ENCODE measurements at places on chromosomes 5 and 9.

DNA sequence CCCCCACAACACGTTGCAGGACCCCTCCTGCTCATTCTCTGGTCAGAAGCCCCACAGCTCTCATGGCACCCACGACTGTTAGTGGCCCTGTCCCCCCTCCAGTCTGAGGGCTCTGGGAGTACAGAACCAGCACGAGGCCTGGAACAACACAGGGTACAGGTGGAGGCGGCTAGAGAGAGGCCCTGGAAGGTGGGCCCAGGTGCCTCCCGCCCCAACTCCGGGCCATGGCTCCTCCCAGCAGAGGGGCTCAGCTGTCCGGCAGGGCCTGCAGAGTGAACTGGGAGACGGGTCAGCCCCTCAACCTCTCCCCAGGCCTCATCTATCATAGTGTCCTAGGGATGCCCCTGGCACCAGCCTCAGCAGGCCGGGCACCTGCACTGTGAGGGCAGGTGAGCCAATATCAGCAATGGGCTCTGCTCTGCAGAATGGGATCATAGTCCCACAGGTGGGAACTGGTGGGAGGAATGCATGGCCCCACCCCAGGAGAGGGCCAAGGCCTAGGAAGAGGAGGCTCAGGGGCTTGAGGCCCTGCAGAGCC lies 58.6 kb downstream of the BARX1 start:
- DNase-seq, result no peak

- no peak for DNase-seq
Observed at GRCh38 chr5:39411061-39411460, 13.7 kb downstream of the DAB2 start.

- DNase-seq, result no peak
Observed at GRCh38 chr5:109706095-109706494, 16.4 kb downstream of the MAN2A1 start.

GRCh38 chr5:24555229-24555628 lies 89.5 kb downstream of the CDH10 start:
- no peak for DNase-seq

GRCh38 chr9:89888233-89888632 lies 283.4 kb downstream of the GADD45G start:
- DNase-seq, result no peak

DNA sequence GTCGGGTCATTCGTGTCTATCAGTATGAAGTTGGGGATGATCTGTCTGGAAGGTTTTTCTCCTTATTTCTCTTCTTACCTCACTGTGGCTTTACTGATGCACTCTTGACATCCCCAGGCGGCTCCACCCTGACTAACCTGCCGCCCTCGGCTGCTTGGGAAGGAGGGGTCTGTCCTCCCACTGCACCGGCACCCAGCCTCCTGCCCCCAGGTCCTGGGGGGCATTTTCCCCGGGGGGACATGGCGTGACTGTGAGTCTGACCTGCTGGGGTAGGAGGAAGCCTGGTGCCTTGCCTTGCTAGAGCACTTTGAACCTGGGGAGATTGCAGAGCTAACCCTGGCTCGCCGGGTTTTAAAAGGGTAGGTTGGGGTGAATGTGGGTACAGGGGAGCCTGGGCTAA lies 27.5 kb downstream of the DYNC2I2 start:
- no peak for DNase-seq

GRCh38 chr5:107524111-107524510 lies 146.6 kb downstream of the EFNA5 start:
- DNase-seq, result no peak

- no peak for DNase-seq
Observed at GRCh38 chr5:61578858-61579503, 246.9 kb downstream of the ZSWIM6 start.

DNA sequence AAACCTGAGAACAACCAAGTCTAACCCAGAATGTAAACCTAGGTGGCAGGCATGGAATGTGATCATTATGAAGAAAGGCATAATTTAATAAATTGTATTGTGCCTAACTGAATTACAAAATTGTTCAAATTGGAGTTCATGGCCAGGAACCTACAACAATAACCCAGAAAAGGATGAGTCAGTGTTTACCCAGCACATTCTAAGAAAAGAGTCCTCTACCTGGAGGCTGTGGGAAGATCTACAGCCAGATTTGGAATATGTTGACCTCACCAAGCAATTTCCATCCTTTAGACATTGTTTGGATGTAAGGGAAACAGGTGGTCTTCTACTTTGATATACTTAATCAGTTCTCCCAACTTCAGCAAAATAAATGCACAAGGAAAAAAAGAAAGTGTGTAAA lies 152.2 kb downstream of the TMEM161B start:
- DNase-seq, result no peak

- no peak for DNase-seq
Observed at GRCh38 chr5:55052383-55052931, 28.4 kb downstream of the GZMK start.

DNA sequence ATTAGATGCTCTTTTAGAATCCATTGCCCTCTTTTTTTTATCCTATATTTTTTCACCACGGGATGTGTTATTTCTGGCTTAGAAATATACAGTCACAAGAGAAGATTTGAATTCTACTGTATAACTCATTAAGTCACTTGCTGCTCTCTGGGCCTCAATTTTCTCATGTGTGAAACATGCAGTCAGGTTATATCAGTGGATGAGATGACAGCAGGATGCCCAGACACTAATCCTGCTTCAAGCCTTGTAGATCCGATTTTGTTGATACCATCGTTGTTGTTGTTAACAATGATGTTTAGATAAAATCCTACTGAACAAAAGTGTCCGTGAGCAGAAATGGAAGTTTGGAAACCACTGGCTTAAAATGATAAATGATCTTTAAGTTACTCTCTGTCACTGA lies 421.9 kb upstream of the DMAC1 start:
- no peak for DNase-seq

DNA sequence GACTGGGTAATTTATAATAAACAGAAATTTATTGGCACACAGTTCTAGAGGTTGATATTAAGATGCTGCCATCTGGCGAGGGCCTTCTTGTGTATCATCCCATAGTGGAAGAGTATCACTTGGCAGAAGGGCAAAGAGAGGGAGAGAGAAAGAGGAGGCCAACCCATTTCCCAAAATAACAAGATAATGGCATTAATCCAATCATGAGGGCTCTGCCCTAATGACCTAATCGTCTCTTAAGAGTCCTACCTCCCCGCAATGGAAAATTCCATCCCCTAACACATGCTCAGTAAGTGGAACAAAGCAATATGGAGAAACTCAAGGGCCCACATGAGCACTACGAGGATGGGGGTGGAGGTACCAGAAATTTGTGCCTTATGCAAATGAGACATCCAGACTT lies 17.6 kb upstream of the VDAC1 start:
- no peak for DNase-seq

DNA sequence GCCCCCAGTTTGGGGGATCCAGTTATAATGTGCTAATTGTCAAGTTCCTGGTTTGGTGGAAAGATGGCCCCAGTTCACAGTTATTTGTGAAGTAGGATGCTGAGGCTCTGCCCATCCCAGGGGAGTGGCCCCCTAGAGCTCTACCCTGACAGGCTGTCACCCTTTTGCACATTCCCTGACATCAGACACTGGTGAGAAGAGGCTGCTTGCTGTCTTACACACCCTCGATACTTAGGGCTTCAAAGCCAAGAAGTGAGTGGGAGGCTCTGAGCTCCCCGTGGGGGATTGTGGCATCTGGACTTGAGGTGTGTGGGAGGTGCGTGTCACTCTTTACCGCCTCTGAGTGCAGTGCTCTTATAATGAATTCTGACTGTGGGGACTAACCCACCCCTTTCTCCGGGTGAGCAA lies 168.5 kb downstream of the DOCK2 start:
- no peak for DNase-seq

- DNase-seq, result no peak
Observed at GRCh38 chr9:85527331-85528020, 214.3 kb downstream of the AGTPBP1 start.

- DNase-seq, result no peak
Observed at GRCh38 chr9:114662081-114662989, 4.7 kb upstream of the TEX53 start.

GRCh38 chr5:10689391-10690081 lies 71.5 kb downstream of the DAP start:
- DNase-seq, result no peak

DNA sequence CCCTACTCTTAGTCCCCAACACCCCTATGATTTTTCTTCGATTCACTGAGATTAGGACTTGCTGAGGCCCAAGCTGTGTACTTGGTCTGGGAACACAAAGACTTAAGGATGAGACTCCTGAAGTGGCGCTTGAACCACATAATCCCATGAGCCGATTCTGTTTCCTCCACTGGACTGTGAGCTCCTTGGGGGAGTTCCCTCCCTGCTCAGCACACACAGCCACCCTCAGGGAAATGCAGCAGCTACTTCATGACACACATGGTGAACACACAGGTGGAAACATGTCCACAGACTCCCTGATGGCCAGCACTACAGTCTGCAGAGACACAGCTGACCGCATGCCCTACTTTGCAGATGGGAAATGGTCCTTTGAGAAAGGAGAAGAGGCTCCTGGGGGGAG lies 101.1 kb downstream of the C5orf15 start:
- DNase-seq, result no peak

GRCh38 chr5:15555176-15555575 lies 55.2 kb downstream of the FBXL7 start:
- no peak for DNase-seq

DNA sequence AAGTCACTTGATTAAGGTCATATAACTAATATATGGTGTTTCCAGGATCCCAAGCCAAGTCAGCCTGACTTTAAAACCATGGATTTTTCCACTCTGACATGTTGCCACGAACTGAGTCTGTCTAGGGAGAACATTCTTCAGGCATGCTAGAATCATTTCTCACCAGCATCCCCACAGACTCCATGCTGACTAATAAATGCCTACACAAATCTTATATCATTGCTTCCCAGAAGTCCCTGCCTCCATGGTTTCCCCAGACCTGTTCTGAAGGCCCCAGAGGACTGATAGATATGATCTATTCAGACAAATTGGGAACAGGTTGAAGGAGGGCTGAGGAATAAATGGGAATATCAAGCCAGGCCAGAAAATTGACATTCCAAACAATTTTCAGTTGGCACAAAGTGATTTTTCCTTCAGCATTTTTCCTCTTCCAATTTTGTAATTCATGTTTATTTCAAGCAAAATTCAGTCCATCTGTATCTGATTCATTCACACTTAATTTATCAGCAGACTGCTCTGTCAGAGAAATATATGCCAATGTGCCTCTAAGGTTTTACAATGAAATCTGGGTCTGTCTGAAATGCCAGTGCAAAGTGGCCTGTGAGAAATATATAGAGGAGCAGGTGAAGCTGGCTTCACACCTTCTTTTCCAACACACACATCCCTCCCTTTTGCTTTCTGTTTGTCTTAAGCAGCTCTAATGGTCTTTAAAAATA lies 413.6 kb upstream of the TNC start:
- DNase-seq, result no peak

- no peak for DNase-seq
Observed at GRCh38 chr5:173973616-173973969, 15.4 kb upstream of the C5orf47 start.

DNA sequence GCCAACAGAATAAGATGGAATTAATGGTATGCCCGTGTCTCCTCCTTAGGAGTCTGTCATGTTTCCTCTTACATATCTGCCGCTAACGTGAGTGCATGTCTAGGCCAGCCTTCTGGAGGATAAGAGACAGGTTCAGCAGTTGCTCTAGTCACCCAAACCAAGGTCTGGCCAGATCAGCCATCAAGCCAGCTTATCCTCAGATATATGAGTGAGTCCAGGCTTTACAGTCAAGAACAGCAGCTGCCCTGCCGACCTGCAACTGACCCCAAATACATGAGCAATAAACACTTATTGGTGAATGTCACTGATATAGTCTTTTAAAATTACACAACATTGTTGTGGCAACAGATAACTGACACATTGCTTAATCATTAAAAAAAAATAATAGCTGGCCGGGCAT lies 123.5 kb downstream of the TSSK1B start:
- no peak for DNase-seq

GRCh38 chr9:107422189-107423185 lies 67.1 kb downstream of the KLF4 start:
- peak; percentile 71 for DNase-seq

DNA sequence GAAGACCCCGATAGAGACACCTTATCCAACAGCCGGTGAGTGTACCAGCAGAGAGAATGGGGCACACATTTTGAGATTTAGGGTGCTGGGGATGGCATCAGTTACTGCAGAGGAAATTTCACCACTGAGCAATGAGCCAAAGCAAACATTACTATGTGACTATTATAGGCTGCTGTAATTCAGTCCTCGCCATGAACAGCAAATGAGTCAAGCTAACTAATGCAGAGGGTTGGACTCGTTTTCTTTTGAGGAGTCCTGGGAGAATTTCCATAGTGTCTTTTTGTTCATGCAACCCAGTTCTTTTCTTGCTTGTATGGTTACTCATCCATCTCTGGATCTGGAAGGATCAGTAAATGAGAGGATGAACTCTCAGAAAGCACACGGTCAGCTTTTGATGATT lies 323.8 kb downstream of the PSAT1 start:
- no peak for DNase-seq

GRCh38 chr5:159337016-159337955 lies 7.0 kb upstream of the IL12B start:
- DNase-seq, result peak; percentile 42

- DNase-seq, result no peak
Observed at GRCh38 chr9:17628624-17629023, 49.8 kb downstream of the SH3GL2 start.

GRCh38 chr9:124342776-124343485 lies 72.3 kb downstream of the PSMB7 start:
- peak; percentile 75 for DNase-seq

DNA sequence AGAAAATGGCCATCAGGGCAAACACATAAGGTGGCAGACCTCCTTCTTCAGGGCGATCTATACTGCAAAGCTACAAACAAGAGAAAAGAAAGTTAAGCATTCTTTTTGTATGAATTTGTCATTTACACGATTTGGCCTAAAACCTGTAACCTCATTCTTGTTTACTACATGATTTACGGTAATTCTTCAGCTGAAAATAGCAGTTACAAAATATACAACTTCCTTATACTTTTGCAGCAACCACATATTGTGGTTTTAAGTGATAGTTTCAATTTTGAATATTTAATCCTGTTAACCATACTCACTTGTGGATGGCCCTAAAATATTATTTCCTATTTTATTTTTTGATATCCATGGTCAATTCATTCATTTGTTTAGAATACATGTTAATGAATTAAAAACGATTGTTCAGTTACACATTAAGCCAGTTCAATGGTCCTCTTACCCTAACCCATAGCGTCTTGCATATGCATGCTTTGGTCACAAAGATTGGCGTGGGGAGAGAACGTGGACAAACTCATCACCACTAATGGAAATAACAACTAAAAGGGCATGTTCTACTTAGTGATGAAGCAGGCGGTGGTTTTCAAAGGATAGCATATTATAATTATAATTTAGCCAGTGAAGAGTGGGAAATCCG lies 16.6 kb downstream of the TUT7 start:
- no peak for DNase-seq

Data from HFF-Myc (cell line).